ENCODE measurements at places on chromosomes 7 and 10.

DNA sequence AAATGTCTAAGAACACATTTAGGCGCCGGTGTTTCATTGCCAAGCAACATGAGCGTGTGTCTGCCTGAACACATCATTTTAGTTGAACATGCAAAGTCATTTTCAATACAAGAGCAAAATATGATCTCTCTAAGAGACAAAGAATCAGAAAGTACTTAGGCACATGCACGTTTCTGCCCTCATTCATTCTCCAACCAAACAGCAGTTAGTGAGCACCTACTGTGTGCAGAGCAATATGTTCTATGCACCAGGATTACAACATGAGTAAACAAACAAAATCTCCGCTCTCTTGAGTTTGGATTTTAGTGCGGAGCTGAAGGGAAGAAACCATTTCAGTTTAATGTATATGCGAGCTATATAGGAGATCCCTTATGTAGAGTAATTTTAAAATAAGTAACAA, 71.6 kb upstream of the KLF6 start:
- DNase-seq, result no peak

- peak; percentile 46 for DNase-seq
These were observed 61.5 kb downstream of the GRB10 start for GRCh38 chr7:50721160-50721559.

GRCh38 chr10:30415593-30415992, 18.4 kb upstream of the MAP3K8 start:
- no peak for DNase-seq

GRCh38 chr7:127546313-127546712, 39.1 kb downstream of the GCC1 start:
- DNase-seq, result no peak

DNA sequence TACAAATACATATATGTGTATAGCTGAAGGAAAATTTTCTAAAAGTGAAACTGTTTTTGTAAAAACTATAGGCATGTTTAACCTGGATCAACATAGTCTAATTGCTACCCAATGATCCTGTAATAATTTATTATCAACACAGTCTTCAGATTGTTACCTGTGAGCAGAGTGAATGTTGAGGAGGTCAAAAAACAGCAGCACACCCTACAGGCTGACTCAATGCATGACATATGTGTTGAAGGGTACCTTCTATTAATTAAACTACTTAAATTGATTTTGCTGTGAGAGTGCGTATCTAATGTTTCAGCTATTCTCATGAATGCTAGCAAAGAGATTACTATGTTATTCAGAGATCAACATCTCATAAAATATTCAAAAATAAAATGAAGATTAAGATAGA, 411.4 kb downstream of the TNS3 start:
- DNase-seq, result no peak

GRCh38 chr10:75407713-75408508, 6.3 kb upstream of the ZNF503 start:
- DNase-seq, result peak; percentile 51

- DNase-seq, result no peak
These were observed 417.0 kb upstream of the FOXK1 start for GRCh38 chr7:4265066-4265465.

DNA sequence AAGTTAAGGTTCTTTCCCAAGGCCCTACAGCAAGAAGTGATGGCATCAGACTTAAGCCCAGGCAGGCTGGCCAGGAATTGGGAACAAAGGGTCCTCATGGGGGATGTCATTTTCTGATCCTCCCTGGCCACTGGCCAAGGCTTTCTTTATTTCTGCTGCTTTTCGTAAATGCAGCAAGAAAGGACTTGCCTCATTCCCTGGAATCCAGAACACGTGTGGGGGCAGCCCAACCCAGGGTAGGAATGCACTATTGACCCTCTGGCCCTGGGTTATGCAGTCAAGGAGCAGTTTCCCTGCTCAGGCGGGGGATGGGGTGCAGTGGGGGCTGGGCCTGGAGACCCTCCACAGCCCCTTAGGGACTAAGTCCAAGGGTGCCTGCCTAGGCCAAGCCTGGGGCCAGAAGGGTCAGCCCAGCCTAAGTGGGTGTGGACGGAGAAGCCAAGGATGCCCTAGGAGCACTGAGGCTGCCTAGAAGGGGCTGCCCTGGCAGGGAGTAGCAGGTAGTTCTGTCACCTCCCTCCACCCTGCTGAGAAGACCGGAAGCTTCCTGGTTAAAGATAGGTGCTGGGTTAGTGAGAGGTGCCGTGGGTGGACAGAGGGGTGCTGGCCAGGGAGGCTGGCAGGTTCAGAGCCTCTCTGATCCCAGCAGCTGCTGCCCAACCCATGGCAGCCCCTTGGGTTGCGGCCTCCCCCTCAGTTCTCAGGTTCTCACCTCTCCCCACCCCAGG, 179.2 kb downstream of the SH3PXD2A start:
- DNase-seq, result no peak

DNA sequence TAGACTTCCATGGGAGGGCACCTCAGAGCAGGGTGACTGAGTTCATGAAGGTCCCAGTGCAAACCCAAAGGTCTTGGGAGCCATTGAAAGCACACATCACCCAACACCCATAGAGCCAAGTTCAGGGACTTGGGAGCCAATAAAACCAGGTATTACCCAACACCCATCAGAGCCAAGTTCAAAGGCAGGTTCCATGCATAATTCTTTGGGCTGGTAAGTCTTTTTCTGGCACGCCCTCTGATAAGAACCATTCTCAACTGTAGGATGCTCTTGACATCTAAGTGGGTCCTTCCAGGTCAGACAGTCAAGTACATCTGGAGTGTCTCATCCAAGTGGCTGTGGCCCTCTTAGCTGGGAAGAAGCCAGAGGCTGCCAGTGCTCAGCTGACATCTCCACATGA, 63.2 kb downstream of the EBF3 start:
- no peak for DNase-seq

DNA sequence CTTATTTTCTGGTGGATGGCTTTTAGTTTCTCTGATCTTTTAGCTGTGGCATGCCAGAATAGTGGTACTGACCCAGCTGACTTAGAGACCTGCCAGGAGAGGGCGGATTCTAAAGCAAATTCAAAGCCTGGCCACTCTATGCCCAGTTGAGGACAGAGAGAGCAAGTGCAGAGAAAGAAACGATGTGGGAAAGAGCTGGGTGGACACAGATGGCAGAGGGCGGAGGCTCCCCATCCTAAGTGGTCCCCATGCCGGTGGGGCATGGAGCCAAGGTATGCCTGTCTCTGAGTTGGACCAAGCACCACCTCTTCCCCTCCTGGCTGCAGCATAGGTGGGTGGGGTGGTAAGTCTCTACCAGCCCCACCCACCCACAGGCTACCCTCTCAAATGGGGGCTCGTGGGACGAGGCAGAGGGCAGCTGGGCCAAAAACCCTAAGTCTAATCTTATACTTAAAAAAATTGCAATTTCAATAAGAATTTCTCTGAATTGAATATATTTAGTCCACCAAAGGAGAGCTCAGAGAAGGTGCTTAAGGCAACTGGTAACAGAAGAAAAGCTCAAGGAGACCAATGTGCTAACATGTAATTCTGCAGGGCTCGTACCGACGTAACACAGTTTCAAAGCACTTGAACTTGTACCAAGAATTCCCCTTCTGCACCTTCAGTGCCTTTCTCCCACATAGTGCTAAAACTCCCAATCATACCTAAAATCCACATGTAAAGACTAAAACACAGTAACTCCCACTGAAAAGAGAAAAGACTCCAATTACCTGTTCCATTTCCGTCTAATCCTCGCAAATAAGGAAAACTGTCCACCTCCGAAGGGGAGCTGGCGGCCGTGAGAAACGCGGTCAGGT, 85.7 kb upstream of the NMT2 start:
- no peak for DNase-seq

GRCh38 chr10:130771491-130771946, 540.0 kb downstream of the TCERG1L start:
- DNase-seq, result no peak

- no peak for DNase-seq
These were observed 1005.3 kb upstream of the SORCS1 start for GRCh38 chr10:108169846-108170245.

All from lung microvascular endothelial cell (primary cell).